ENCODE measurements at places on chromosomes 1 and 21. TPM values are rescaled to one million over a fixed set of nuclear protein-coding genes. Genes with fewer than 3 reads are reported as not detected.

DNA sequence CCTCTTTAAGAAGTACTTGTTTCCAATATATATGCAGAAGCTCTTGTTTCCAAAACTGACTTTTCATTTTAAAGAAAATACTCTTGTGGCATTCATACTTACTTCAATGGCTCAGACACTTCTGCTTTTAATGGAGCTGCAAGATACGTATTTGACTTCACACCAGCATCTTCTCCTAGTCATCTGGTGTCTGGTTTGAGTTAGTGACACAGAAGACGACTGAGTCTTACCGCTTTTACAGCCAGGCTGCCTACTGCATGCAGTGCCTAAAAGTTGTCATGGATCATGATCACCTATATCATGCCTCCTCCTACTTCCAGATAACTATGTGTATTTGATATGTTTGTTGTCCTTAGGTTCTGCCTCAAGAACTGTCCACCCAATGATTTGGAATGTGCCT lies 185.9 kb downstream of the TPR start:
- no peak overlapping the region for H3K27ac ChIP-seq
- no peak for DNase-seq
- peaks cover 4% of the 10 kb centered on the region for H3K27me3 ChIP-seq
- no peaks in the 10 kb centered on the region for H3K36me3 ChIP-seq
- H3K4me1 ChIP-seq = peaks cover 10% of the 10 kb centered on the region

The POMGNT1 gene
- 44.1 TPM for total RNA-seq

The COG2 gene
- 32.3 TPM for total RNA-seq

The PCP4 gene
- not detected for total RNA-seq

- no peaks in the 10 kb centered on the region for H3K4me1 ChIP-seq
- no peak overlapping the region for H3K4me3 ChIP-seq
- no peaks in the 10 kb centered on the region for H3K36me3 ChIP-seq
- no peak for DNase-seq
Observed at GRCh38 chr1:183273300-183273699, 87.2 kb downstream of the LAMC2 start.

DNA sequence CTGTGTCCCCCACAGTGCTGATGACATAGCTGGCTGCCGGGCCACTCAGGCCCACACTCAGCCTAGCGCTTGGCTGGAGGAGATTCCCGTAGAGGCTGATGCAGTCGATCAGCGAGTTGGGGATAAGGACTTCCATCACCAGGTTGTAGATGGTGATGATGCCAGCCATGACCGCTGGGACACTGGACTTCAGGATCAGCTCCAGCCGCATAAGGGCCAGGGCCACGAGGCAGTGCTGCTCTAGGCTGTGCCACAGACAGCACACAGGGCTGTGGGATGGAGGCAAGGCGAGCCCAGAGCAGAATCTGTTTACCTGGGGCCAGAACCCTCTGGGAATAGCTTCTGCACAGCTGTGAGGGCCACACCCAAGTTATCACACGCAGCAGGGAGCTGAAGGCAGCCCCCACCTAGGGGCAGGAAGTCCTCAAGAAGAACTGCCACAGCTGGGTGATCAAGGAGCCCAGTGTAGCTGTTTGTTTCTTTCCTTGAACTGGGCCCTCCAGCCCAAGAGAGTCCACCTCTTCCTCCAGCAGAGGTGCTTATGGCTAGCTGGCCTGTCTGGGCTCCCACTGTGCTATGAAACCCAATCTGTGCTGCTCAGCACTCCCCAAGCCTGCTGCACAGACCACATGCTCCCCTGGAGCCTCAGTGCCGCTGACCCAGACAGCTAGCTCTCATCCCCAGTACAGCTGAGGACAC lies 6.2 kb downstream of the SLC2A1 start:
- H3K4me1 ChIP-seq = peaks cover 82% of the 10 kb centered on the region
- no peaks in the 10 kb centered on the region for H3K27me3 ChIP-seq
- H3K36me3 ChIP-seq = peaks cover 40% of the 10 kb centered on the region
- no peak for DNase-seq
- no peak overlapping the region for H3K4me3 ChIP-seq
- peak overlapping the region; percentile 56 for H3K27ac ChIP-seq

The HSF2BP gene
- 0.73 TPM for total RNA-seq

DNA sequence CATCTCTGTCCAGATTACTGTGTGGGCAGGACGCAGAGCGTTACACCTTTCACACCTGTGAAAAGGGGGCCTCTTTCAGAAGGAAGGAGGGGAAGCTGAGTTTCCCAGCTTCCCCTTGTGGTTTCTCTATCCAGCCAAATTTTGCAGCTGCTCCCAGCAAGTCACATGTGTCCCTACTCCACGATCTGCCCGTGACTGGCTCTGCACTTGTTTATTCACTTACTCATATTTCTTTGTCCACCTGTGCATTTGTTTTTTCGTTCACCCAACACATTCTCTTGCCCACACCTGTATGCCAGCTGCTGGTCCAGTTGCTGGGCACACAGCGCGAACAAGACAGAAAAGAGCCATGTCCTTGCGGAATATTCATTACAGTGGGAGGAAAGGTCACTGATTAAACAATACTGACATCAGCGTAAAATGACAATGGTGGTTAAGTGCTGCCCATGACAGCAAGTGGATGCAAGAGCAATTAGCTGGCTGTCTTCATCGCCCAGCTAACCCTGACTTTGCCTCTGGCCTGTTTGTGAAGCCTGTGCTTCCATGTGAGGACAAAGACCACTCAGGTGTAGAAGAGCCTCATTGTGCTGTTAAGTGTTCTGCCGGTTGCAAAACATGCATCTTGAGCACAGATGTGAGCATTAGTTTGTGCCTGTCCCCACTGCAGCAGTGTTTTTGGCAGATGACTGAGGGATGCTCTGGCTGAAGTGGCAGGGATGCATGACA lies 28.6 kb upstream of the NEK2 start:
- H3K4me1 ChIP-seq = no peaks in the 10 kb centered on the region
- H3K27ac ChIP-seq = no peak overlapping the region
- H3K36me3 ChIP-seq = no peaks in the 10 kb centered on the region
- H3K27me3 ChIP-seq = no peaks in the 10 kb centered on the region
- no peak overlapping the region for H3K4me3 ChIP-seq

GRCh38 chr1:166974647-166975345 lies 544 bp downstream of the ILDR2 start:
- H3K4me1 ChIP-seq = peaks cover 52% of the 10 kb centered on the region
- DNase-seq = peak; percentile 75
- H3K4me3 ChIP-seq = peak overlapping the region; percentile 88
- H3K36me3 ChIP-seq = no peaks in the 10 kb centered on the region

- no peaks in the 10 kb centered on the region for H3K27me3 ChIP-seq
- H3K4me3 ChIP-seq = no peak overlapping the region
- DNase-seq = no peak
- H3K4me1 ChIP-seq = no peaks in the 10 kb centered on the region
- no peaks in the 10 kb centered on the region for H3K36me3 ChIP-seq
Observed at GRCh38 chr1:59223989-59224634, 72.8 kb upstream of the FGGY start.

DNA sequence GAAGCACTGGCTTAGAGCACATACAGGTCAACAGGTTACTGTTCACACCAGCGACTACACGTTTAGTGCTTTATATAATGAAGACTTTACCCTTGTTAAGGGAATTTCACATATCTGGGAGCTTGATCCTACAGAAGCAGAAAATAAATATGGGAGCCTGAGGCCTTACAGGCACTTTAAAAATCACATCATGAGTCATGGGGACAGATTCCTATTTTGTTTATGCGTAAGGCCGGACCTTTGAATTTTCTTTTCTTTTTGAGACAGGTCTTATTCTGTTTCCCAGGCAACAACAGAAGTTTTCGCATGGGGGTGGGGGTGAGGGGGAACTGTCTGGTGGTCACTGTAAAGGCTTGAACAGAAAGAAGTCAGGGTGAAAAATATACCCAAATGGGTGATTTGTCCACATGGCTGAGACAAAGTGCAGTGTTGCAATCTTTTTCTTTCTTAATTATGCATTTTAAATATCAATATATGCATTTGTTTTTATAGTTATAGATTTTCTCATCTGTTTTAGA lies 276.7 kb downstream of the KCNH1 start:
- H3K36me3 ChIP-seq = no peaks in the 10 kb centered on the region
- no peak overlapping the region for H3K4me3 ChIP-seq
- no peak overlapping the region for H3K27ac ChIP-seq
- DNase-seq = no peak
- H3K4me1 ChIP-seq = no peaks in the 10 kb centered on the region

DNA sequence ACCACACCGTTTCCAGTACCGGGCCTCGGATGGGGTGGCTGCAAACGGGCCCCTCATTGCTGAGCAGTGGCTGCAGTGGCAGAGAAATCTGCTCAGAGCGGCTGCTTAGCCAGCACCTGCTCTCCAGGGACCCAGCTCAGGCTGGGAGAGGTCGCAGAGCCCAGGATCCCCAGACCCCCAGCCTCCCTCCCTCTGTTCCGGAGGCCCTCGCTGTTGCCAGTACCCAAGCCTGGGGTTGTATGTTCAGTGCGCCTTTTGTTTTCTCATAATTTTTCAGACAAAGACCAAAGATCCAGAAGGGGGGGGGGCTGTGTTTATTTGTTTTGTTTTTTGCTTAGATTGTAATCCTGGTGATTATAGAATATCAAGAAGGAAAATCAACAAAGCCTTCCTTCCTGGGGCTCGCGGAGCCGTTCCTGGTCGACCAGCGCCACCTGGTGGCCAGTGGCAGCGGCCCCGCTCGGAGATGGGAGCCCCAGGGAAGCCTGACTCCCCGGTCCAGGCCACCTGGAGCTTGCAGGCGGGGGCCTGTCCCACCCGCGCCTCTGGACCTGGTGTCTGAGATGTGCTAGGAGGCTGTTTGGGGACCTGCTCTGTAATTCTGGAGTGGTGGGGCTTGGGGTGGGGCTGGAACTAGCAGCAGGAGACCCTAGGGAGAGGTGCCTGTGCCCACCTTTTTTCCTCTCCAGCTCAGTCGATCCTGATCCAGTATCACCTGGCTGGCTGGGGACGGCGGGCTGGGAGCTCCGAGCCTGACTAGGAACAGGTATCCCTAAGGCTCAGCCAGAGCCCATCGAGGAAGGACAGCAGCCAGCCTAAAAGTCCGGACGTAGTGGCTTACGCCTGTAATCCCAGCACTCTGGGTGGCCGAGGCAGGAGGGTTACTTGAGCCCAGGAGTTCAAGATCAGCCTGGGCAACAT lies 123.9 kb upstream of the VAMP3 start:
- no peaks in the 10 kb centered on the region for H3K4me1 ChIP-seq
- DNase-seq = peak; percentile 76
- H3K36me3 ChIP-seq = no peaks in the 10 kb centered on the region
- no peak overlapping the region for H3K27ac ChIP-seq
- peaks cover 1% of the 10 kb centered on the region for H3K27me3 ChIP-seq

The CACNA1S gene
- total RNA-seq = not detected

DNA sequence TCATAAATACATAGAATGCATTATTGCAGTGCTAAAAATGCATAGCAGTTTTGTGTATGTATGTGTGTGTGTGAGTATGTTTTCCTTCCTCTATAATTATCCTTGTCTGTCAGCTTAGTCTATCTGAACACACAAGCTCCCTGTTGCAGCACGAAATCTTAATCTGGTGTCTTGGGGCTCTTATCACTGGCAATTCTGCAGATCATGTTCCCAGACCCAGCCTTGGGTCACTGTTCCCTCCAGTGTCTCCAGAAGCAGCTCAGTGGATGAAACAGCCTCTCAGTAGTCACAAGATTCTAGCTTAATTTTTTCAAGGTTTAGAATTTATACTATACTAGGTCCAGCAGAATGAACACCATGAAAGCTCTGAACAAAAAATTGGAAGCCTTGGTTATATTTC lies 777.9 kb downstream of the MRPL39 start:
- no peak overlapping the region for H3K4me3 ChIP-seq
- H3K36me3 ChIP-seq = no peaks in the 10 kb centered on the region
- no peaks in the 10 kb centered on the region for H3K27me3 ChIP-seq
- no peaks in the 10 kb centered on the region for H3K4me1 ChIP-seq
- H3K27ac ChIP-seq = no peak overlapping the region
- DNase-seq = no peak

DNA sequence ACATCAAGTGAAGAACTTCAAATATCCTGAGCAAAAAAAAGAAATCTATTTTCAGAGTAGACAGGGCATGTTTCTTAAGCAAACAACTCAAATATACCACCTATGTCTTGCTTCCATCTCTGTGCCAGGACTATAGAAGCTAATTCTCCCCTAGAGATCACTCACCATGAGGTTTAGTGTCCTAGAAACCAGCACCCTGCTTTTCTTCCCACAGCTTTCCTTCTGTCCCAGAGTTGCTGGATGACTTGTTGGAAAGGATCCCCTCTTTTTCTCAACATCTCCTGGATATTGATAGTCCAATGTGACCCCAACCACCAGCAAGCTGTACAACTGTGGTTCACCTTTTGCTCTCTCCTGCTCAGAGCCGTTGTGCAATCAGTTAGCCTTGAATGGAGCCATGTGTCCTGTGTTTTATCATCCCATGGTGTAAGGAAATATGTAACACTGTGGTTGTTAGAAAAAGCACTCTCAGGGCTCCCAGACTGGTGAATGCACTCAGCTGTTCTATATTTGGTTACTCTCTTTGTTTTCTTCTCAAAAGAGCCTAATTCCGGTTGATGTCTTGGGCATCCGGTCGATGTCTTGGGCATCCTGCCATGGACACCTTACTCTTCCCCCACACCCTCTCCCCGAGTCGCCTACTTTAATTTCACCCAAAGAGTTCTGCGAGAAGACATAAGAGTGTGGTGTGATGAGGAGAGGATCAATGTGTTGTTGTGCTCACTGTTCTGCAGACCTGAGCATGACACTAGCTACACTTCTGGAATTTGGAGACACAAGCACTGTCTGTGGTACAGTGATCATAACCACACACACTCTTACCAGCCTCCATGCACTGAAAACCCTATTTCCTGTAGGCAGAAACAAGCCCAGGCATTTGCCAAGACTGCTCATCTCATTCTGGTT lies 1.7 kb downstream of the TNFSF4 start:
- peaks cover 38% of the 10 kb centered on the region for H3K4me1 ChIP-seq
- H3K4me3 ChIP-seq = no peak overlapping the region
- H3K27me3 ChIP-seq = peaks cover 7% of the 10 kb centered on the region
- no peaks in the 10 kb centered on the region for H3K36me3 ChIP-seq
- no peak overlapping the region for H3K27ac ChIP-seq

- DNase-seq = no peak
- peaks cover 43% of the 10 kb centered on the region for H3K4me1 ChIP-seq
- peak overlapping the region; percentile 18 for H3K4me3 ChIP-seq
- H3K27ac ChIP-seq = no peak overlapping the region
- H3K36me3 ChIP-seq = peaks cover 47% of the 10 kb centered on the region
Observed at GRCh38 chr1:15915991-15916390, 59.9 kb downstream of the ZBTB17 start.

DNA sequence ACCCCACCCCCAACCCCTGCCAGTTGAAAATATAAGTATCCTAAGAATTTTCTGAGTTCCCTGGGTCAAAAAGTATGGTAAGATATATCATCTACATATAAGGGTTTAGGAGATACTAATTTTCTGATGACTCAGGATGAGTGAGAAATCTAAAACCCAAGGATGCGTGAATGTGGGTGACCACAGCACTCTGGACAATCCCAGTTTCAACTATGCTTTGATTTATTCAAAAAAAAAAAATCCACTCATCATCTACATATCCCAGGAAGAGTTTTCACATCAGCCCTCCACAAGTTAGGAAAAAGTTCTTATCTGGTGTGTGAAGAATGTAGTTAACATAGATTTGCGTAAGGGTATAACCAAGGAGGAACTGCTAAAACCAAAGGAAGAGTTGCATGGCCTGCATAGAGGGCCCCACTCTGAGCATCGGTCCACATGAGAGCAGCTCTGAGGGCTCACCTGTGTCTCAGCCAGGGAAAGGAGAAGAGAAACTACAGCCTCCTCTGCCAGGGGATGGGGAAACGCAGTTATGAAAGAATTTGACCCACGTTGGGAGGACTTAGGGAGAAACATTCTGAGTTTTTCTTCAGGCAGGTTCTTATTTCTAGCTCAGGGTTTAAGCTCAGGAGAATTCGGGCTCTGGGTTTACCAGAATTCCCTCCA lies 18.8 kb downstream of the LAMB3 start:
- no peak for DNase-seq
- no peaks in the 10 kb centered on the region for H3K36me3 ChIP-seq
- no peak overlapping the region for H3K27ac ChIP-seq
- H3K27me3 ChIP-seq = no peaks in the 10 kb centered on the region

Data from activated CD4-positive, alpha-beta memory T cell treated with anti-CD3 and anti-CD28 coated beads for 36 hours (primary cell).